Cardiac atrium fibroblast (primary cell): ENCODE measurements at places on chromosomes 7 and 10. TPM values are rescaled to one million over a fixed set of nuclear protein-coding genes. Genes with fewer than 3 reads are reported as not detected.

The TRPV5 gene
- total RNA-seq: not detected in 2 replicates

The GIGYF1 gene
- 11.0 and 15.0 TPM in 2 replicates for total RNA-seq

The ELAPOR2 gene
- 1.3 and 4.2 TPM in 2 replicates for total RNA-seq

The WASHC2C gene
- total RNA-seq: 25.1 and 25.9 TPM in 2 replicates
